ENCODE measurements at places on chromosomes 7 and 10.

DNA sequence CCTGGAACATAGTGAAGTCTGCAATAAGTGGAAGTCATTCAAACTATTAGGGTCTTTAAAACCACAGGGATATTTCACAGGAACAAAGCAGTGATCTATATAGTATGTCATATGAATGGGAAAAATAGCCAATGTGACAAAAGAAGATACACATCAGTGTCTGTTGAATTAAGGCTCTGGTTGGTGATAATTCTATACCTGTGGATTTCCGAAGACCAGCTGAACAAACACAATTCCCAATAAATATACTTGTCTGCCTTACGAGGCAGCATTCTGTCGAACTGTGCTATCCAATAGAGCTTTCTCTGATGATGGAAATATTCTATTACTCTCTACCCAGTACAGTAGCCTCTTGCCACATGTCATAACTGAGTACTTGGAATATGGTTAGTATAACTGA is 55.9 kb upstream of the CAV2 start:
- no peak overlapping the region for H3K4me3 ChIP-seq
- peaks cover 57% of the 10 kb centered on the region for H3K4me1 ChIP-seq
- no peak for DNase-seq
- H3K27me3 ChIP-seq, result no peaks in the 10 kb centered on the region
- H3K36me3 ChIP-seq, result no peaks in the 10 kb centered on the region
- no peak overlapping the region for H3K27ac ChIP-seq

- H3K4me1 ChIP-seq, result no peaks in the 10 kb centered on the region
- H3K36me3 ChIP-seq, result no peaks in the 10 kb centered on the region
- H3K27me3 ChIP-seq, result no peaks in the 10 kb centered on the region
- peak overlapping the region; percentile 16 for H3K27ac ChIP-seq
- DNase-seq, result no peak
- H3K4me3 ChIP-seq, result peak overlapping the region; percentile 20
These were observed 19.7 kb upstream of the GOT1 start for GRCh38 chr10:99450156-99450555.

DNA sequence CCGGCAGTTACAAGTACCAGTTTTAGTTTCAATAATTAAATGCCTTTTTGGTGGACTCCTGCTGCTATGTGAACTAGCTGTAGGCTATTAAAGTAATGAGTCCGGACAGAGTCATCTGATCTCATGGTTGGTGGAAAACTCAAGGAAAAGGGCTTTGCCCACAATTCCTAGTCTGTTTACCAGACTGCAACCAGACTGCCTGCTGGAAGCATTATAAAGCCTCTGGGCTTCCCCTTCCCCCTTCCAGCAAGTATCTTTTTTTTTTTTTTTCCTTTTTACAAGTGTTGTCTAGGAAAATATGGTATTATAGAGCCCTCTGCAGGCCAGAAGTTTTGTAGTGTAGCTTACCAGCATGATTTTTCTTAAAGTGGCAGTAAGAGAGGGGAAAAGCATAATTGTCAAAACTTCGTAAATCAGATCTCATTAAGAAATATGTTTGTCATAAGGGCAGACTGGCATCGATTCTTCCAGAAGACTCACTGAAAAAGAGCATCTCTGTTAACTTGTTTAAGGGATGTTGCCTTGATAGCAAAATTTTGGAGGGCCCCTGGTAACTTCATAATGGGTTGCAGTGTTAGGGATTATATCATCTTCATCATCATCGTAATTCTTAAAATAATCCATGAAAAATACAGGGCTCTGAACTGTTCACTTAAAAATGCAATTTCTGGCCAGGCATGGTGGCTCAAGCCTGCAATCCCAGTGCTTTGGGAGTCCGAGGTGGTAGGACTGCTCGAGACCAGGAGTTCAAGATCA is 181.3 kb downstream of the TAX1BP1 start:
- H3K36me3 ChIP-seq, result no peaks in the 10 kb centered on the region
- no peak overlapping the region for H3K4me3 ChIP-seq
- H3K27ac ChIP-seq, result no peak overlapping the region
- no peaks in the 10 kb centered on the region for H3K27me3 ChIP-seq
- no peak for DNase-seq

DNA sequence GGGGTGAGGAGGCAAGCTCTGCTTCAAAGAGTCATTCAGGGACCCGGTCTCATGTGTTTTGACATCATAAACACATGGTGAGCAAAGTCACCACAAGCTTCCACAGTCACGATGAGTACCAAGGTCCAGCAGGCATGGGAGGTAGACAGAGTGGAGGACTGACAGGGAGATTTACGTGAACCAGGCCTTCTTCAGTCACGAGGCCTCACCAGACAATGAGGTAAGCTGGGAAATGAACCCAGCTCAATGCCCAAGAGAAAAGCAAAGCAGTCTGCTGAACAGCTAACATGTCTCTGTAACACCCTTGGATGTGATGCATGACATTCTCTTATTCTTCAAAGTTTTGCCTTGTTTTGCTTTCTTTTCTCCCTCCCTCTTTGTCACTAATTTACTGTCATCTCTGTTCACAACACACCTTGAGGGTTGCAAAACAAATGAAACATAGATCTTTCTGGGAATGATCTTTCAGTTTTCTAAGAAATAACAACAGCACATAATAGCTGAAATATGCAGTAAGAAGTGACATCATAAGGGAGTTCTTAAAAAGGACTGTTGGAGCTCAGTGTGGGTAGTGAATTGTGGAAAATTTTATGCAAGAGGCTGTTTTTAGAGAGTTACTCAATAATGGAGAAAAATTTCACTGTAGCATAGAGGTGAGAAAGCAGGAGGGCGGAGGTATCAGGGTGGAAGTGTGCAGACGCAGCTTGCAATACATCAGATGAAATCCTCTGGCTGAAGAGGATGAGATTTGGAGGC is 9.0 kb downstream of the PPP1R17 start:
- no peaks in the 10 kb centered on the region for H3K27me3 ChIP-seq
- H3K4me1 ChIP-seq, result no peaks in the 10 kb centered on the region
- no peak for DNase-seq
- H3K27ac ChIP-seq, result no peak overlapping the region

DNA sequence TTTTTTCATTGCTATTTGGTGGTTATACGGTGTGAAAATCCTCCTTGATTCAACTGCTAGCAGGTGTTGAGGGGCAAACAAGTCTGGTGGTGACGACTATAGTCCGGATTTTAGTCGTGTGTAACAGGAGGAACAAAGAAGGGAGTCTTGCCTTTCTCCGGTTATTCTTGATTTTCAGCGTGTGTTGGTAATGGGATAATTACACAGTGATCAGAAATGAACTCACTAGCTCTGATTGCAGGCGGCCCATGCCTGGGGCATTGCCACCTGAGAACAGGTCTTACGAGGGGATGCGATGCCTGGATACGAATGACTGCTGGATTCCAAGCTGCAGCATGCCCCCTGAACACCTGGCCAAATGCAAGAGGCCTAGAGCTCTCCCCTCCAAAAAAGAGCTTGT is 72.8 kb downstream of the CAMK1D start:
- no peak for DNase-seq
- H3K27me3 ChIP-seq, result no peaks in the 10 kb centered on the region
- no peak overlapping the region for H3K27ac ChIP-seq
- peaks cover 17% of the 10 kb centered on the region for H3K4me1 ChIP-seq
- no peak overlapping the region for H3K4me3 ChIP-seq

DNA sequence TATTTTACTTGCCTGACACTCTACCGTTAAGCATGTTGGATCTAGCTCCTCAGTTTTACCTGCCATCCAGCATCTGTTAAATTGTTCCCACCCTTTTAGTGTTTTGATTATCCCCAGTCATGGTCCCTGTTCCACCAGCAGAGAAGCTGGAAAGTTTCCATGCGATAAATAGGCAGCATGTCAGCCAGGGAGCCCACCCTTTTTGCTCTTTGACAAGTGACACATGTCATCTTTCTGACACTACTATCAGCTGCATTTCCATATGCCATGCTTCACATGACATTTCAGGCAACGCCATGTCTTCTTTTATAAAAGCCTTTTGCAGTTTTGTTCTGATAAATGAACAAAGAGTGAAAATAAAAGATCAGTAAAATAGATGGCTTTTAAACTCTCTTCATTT is 310.8 kb downstream of the MAGI2 start:
- no peak overlapping the region for H3K27ac ChIP-seq
- H3K4me1 ChIP-seq, result no peaks in the 10 kb centered on the region
- no peaks in the 10 kb centered on the region for H3K36me3 ChIP-seq
- no peak overlapping the region for H3K4me3 ChIP-seq

DNA sequence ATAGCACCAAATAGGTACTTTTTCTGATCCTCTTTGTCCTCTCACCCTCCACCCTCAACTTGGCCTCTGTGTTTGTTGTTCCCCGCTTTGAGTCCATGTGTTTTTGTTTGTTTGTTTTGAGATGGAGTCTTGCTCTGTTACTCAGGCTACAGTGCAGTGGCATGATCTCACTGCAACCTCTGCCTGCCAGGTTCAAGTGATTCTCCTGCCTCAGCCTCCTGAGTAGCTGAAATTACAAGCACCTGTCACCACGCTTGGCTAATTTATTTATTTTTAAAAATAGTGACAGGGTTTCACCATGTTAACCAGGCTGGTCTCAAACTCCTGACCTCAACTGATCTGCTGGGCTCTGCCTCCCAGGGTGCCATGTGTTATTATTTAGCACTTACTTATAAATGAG is 5.3 kb downstream of the ZNF273 start:
- H3K36me3 ChIP-seq, result no peaks in the 10 kb centered on the region
- H3K27ac ChIP-seq, result no peak overlapping the region
- H3K4me1 ChIP-seq, result peaks cover 3% of the 10 kb centered on the region
- no peaks in the 10 kb centered on the region for H3K27me3 ChIP-seq

- DNase-seq, result no peak
- no peak overlapping the region for H3K4me3 ChIP-seq
- no peaks in the 10 kb centered on the region for H3K4me1 ChIP-seq
- H3K27ac ChIP-seq, result no peak overlapping the region
- H3K27me3 ChIP-seq, result no peaks in the 10 kb centered on the region
These were observed 50.2 kb downstream of the GRID1 start for GRCh38 chr10:86316274-86316835.

GRCh38 chr10:26534384-26534783 is 96.2 kb downstream of the APBB1IP start:
- no peak for DNase-seq
- no peaks in the 10 kb centered on the region for H3K4me1 ChIP-seq
- no peak overlapping the region for H3K4me3 ChIP-seq

DNA sequence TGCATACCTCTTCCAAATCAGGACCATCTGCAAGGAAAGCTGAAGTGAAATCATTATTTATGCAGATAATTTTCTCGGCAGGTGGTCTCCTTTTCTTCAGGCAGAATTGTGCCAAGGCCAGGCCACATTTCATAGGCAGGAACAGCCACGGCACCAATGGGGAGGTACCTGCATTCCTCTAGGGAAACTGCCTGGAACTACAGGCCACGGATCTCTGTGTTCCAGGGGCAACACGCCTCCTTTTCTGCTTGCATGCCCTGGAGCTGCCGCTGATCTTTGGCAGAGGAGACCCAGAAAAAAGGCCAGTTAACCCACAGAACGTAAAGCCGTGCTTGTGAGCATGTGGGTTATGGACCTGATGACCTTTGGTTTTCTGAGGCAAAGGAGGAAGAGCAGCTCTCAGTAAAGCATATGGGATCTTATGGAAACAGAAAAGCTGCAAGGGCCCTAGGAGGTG is 111.2 kb upstream of the KIAA1217 start:
- no peak for DNase-seq
- no peaks in the 10 kb centered on the region for H3K4me1 ChIP-seq
- no peaks in the 10 kb centered on the region for H3K36me3 ChIP-seq
- no peaks in the 10 kb centered on the region for H3K27me3 ChIP-seq
- no peak overlapping the region for H3K27ac ChIP-seq

DNA sequence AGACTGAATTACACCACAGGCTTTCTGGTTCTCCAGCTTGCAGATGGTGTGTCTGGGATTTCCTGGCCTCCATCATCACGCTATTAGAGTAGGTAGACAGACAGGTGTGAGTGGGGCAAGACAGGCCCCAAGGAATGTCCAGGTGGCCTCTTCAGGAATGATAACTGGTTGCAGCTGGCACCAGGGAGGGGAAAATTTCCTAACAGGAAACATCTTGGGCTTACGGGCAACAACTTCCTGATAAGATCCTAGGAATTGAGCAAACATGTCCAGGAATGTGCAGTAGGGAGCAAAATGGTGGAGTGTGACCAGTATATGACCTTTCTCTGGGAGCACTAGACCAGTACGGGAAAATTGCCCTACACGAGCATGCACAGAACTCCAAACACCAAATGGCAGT is 11.3 kb downstream of the XRCC2 start:
- H3K27ac ChIP-seq, result no peak overlapping the region
- H3K4me3 ChIP-seq, result no peak overlapping the region
- DNase-seq, result no peak
- H3K4me1 ChIP-seq, result no peaks in the 10 kb centered on the region

GRCh38 chr7:74173866-74174605 is at the start of gene EIF4H:
EIF4H (plus strand) TSS chr7:74174356; CDS start chr7:74174384, 28 bp downstream.
- peak; percentile 83 for DNase-seq
- peak within 1 kb of the TSS; percentile 91 for H3K4me3 ChIP-seq
- no peaks in the 10 kb centered on the region for H3K36me3 ChIP-seq
- no peaks in the 10 kb centered on the region for H3K27me3 ChIP-seq
- H3K4me1 ChIP-seq, result peaks cover 36% of the 10 kb centered on the region
